Activated CD8-positive, alpha-beta memory T cell treated with anti-CD3 and anti-CD28 coated beads, Interleukin-2, amount 10 ng/mL, durations not matched to agents 7 days and 5 days (primary cell): ENCODE measurements at places on chromosomes 13 and 19. TPM values are rescaled to one million over a fixed set of nuclear protein-coding genes. Genes with fewer than 3 reads are reported as not detected.

CALR gene
- 898 TPM for total RNA-seq

PRR22 gene
- total RNA-seq = 6.0 TPM

- no peaks in the 10 kb centered on the region for H3K36me3 ChIP-seq
- no peak overlapping the region for H3K27ac ChIP-seq
These were observed 212.5 kb upstream of the ZNF536 start for GRCh38 chr19:30159636-30160035.

GRCh38 chr13:98206946-98207345 lies 29.9 kb upstream of the RNF113B start:
- no peaks in the 10 kb centered on the region for H3K36me3 ChIP-seq
- H3K27me3 ChIP-seq = peaks cover 2% of the 10 kb centered on the region
- H3K4me1 ChIP-seq = no peaks in the 10 kb centered on the region
- no peak for DNase-seq
- H3K4me3 ChIP-seq = no peak overlapping the region

- H3K4me3 ChIP-seq = no peak overlapping the region
- no peaks in the 10 kb centered on the region for H3K27me3 ChIP-seq
- H3K4me1 ChIP-seq = no peaks in the 10 kb centered on the region
- H3K36me3 ChIP-seq = no peaks in the 10 kb centered on the region
- no peak for DNase-seq
These were observed 194.3 kb upstream of the SLITRK6 start for GRCh38 chr13:85993567-85993966.

DNA sequence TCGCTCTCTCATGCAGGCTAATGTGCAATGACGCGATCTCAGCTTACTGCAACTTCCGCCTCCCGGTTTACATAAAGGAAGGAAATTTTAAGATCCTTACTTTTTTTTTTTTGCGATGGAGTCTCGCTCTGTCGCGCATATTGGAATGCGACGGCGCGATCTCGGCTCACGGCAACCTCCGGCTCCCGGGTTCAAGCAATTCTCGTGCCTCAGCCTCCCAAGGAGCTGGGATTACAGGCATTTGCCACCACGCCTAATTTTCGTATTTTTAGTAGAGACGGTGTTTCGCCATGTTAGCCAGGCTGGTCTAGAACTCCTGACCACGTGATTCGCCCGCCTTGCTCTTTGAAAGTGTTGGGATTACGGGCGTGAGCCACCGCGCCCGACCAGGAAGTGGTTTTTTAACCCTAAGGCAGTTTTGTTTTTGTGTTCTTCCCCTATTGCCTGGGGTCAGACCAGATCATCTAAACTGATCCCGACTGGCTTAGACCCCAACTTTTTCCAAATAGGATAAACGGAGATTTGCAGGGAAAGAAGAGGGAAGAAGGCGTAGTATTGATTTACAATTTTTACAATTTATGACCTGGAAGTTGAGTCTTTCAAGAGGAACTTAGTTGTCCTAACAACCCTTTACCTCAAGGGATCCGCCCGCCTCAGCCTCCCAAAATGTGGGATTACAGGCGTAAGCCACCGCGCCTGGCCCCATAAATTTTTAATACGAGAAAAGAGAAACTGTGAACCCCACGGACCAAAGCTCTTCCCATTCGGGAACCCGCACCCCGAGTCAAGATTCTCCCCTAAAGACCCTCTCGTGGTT lies 142.0 kb downstream of the ZNF737 start:
- H3K4me3 ChIP-seq = peak overlapping the region; percentile 98
- H3K4me1 ChIP-seq = peaks cover 8% of the 10 kb centered on the region
- DNase-seq = peak; percentile 68
- no peaks in the 10 kb centered on the region for H3K27me3 ChIP-seq
- peaks cover 51% of the 10 kb centered on the region for H3K36me3 ChIP-seq

GRCh38 chr13:110403721-110404120 lies 96.6 kb downstream of the COL4A2 start:
- no peak overlapping the region for H3K4me3 ChIP-seq
- H3K27me3 ChIP-seq = peaks cover 58% of the 10 kb centered on the region
- DNase-seq = no peak
- H3K4me1 ChIP-seq = no peaks in the 10 kb centered on the region

DNA sequence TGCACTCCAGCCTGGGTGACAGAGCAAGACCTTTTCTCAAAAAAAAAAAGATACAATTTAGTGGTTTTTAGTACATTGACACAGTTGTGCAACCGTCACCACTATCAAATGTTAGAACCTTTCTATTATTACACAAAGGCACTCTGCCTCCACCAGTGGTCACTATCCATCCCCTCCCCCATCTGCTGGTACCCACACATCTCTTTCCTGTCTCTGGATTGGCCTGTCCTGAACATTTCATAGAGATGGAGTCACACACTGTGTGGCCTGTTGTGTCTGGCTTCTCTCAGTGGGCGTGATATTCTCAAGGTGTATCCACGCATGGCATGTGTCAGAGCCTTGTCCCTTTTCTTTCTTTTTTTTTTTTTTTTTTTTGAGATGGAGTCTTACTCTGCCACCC lies 11.2 kb downstream of the KDM4B start:
- peaks cover 7% of the 10 kb centered on the region for H3K4me1 ChIP-seq
- DNase-seq = no peak
- H3K27me3 ChIP-seq = no peaks in the 10 kb centered on the region
- no peak overlapping the region for H3K27ac ChIP-seq
- no peak overlapping the region for H3K4me3 ChIP-seq
